ENCODE measurements at places on chromosomes 5 and 9.

- DNase-seq = no peak
These were observed 352.6 kb upstream of the PANK3 start for GRCh38 chr5:168931638-168932345.

DNA sequence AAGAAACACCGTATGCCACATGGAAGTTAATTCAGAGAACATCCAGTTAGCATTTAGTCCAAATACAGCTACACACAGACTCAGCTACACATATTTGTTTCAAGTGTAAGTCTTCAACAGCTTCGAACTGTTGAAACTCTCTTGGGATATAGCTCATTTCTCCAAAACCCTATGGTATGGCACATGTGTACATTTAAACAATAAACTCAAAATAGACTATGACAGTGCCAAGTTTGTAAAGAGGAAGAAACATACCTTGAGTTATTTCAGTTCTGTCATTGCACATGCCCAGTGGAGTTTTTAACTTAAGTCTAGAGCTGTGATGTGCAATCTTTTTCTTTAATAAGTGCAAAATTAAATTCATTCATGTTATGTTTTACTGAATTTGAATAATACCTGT is 155.1 kb upstream of the RAI14 start:
- DNase-seq = no peak

DNA sequence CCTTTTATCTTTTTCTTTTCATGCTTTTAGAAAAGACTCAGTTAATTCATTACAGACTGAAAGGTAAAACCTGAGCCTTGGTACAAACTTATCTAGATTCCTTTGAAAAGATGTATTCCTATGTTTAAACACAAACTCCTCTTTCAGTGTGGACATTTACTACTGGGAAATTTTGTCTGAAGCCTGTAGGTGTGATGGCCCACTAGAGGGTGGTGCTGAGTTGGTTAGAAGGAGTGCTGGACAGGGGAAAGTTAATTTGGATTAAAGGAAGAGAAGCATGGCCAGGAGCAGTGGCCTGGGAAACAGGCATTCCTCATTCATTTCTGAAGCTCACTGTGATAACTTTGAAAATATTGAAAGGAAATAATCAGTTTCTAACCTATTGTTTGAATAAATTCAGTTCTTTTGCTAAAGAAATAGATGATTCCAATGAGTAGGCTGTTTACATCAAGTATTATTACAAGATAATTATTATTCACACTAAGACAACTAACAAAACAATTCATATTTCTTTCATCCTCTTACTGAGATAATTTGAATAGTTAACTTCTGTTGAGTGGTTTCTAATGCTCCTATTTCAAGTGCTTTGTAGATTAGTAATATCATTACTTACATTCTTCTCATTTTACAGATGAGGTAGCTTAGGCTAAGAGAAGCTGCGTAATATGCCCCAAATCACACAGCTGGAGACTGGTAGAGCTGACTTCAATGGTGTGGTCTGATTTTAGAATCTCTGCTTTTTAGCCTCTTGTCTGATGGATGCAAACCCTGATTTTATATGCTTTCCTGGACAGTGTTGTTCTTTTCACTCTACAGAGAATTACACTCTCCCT is 150.9 kb downstream of the ADGRV1 start:
- no peak for DNase-seq

DNA sequence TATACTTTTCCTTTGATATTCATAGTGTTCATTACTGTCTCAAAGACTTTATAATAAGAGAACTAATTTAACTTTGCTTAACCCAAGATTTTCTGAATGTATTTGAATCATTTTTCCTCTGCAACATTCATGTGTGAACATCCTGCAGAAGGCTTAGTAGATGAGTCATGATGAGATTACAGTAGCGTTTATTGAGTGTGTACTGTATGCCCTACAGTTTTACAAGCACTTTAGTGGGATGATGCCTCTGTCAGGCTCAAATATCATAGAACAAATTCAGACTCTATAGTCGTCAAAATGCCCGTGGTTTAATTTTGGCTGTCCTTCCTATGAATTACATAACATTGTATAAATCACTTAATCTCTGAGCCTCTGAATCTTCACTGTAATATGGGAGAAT is 41.2 kb downstream of the FYB1 start:
- DNase-seq = no peak

GRCh38 chr9:131776473-131776872 is 36.6 kb upstream of the RAPGEF1 start:
- no peak for DNase-seq

DNA sequence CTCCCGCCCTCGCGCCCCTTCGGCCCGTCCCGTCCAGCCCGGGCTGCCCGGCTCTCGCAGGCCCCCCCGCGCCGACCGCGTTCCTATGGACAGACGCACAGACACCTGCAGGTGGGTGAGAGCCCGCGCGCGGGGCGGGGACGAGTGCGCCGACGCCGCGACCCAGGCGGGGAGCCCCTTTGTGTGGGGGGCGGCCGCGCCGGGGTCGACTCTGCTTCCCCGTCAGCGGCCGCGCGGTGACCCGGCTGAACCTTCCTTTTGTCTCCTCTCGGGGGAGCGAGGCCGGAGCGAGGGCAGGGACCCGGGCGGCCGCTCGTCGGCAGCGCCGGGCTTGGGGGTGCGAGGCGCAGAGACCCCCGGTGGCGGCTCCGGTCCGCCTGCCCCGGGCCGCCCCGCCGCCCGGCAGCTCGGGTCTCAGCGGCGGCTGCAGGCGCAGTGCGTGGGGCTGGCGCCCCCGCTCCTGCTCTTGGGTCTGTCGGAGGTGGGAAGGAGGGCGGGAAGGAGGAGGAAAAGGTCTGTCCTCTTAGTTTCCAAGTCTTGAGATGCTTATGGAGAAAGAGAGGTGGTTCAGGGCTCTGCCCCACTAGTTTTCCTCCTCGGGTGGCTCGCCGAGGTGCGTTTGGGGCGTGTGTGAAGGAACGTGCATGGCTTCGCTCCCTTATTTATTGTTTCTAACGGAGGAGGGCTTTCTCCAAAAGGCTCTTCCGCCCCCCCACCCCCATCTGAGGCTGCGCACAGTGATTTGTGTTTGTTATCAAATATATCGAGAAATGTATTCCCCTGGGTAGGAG is 576 bp downstream of the KIAA1958 start:
- peak; percentile 43 for DNase-seq

DNA sequence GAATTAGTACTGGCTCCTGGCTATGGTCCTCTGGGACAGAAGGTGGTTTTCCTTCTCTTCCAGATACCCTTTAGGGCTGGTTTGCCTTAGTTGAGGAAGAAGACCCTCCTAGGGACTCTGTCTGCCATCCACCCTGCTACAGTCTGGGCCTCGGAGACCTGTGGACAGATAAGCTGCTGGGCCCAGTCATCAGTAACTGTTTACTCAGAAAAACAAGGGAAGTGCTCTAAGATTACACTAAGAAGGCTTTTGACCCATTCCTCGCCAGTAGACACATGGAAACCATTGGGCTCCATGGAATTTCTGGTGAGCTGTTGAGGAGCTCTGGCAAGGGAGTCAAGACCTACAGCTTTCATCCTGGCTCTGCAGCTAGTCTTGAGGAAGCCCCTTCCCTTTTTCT is 31.2 kb downstream of the LARP1 start:
- no peak for DNase-seq

GRCh38 chr9:751137-752051 is 90.1 kb upstream of the DMRT1 start:
- DNase-seq = no peak

DNA sequence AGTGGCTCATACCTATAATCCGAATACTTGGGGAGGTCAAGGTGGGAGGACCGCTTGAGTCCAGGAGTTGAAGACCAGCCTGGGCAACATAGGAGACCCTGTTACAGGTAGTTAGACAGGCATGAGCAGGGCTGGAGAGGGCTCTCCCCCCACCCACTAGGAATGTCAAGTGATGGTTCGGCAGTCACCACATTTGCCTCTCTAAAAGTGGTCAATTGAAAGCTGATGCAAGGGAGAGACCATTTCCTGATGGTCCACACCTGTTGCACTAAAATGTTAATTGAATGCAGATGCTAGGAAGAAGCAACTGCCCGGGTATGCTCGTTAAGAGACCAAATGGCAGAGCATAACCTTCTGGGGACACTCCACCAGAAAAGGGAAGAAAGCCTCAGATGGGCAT is 82.7 kb downstream of the SFXN1 start:
- no peak for DNase-seq

- DNase-seq = no peak
These were observed 125.9 kb downstream of the CEP120 start for GRCh38 chr5:123297198-123297831.

GRCh38 chr9:19387317-19387716 is 7.3 kb upstream of the RPS6 start:
- DNase-seq = no peak

- no peak for DNase-seq
These were observed 23.9 kb downstream of the CLINT1 start for GRCh38 chr5:157835041-157835440.

DNA sequence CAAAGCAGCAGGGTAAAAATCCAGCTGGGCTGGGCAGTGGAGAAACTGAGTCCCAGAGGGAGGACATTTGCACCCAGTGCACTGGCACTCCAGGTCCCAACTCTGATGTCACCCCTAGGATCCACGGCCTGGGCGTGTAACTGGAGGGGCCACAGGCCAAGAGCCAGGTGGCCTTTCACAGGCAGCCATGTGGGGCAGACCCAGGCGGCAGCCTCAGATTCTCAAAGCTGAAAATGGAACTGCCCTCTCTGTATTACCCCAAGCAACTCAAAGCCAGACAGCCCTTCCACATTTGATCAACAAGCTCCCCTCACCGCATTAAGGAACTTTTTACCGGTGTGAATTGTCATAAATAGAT is 46.7 kb downstream of the RASGEF1C start:
- no peak for DNase-seq

All from C1 segment of cervical spinal cord (tissue), 14 donors.